NCI-H2081 (cell line): ENCODE measurements at places on chromosomes 1 and 21.

- DNase-seq = peak; percentile 81
These were observed 1.1 kb downstream of the ADGRB2 start for GRCh38 chr1:31762726-31763670.

DNA sequence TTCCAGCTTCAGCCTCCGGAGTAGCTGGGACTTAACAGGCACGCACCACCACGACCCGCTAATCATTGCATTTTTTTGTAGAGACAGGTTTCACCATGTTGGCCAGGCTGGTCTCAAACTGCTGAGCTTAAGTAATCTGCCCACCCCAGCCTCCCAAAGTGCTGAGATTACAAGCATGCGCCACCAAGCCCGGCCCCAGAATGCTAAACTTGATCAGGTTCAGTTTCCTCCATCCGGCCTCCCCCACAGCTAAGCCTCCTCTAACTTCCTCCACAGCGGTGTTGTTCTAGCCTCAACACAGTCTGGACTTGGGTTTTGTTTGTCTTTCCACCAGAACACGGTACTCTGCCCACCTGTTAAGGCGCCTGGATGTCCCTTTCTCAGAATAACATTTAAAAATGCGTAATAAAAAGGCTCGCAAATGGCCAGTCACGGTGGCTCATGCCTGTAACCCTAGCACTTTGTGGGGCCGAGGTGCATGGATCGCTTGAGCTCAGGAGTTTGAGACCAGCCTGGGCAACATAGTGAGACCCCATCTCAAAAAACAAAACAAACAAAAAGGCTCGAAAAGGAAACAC, 2.4 kb downstream of the PARP1 start:
- no peak for DNase-seq

DNA sequence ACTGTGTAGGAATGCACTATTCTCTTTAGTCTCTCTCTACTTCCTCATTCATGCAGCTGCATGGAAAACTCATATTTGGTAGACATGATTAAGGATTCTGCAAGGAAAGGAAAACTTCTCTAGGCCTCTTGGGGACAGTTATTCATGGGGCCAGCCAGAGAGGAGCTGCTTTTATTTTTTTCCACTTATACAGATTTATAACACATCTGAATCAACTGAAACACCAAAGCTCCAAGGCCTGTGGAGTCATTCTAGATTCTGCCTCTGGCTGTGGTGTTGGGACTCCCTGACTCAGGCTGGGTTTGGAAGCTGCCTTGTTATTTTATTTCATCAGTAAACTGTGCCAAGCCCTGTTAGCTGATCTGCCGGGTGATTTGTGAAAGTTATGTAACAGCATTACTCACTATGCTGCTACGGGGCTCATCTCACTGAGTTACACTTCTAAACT, 83.9 kb upstream of the EDEM3 start:
- no peak for DNase-seq

DNA sequence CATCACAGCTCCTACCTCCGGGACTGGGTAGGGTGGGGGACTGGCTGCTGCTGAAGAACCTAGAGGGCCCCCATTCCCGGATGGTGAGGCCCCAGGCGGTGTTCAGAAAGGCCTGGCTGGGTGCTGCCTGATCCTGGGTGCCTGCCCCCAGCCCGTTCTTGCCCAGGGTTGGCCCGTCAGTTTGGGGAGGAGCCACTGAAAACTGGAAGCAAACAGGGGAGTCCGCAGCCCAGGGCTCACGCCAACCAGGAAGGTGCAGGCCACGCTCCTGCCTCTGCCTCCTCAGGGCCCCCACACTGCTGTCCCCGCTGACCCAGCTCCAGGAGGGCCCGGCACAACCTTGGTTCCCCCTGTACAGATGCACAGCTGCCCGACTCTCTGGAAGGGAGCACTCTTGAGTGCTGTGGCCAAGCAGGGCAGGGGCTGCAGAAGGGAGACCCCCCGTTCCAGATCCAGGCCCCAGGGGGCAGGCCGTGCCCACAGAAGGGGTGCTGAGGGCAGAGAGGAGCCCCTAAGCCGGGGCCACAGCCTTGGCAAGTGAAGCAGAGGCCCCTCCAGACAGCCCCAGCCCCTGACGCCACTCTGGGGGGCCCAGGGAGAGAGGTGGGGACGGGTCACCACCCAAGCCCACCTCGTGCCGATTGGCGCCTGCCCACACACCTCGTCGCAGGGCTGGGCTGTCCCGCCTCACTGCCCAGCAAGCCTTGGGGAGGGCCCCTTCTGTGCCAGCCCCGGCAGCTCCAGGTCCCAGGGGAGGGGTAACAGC, 5.5 kb downstream of the C1QTNF12 start:
- no peak for DNase-seq

GRCh38 chr1:162670928-162671663, 38.8 kb downstream of the DDR2 start:
- no peak for DNase-seq

DNA sequence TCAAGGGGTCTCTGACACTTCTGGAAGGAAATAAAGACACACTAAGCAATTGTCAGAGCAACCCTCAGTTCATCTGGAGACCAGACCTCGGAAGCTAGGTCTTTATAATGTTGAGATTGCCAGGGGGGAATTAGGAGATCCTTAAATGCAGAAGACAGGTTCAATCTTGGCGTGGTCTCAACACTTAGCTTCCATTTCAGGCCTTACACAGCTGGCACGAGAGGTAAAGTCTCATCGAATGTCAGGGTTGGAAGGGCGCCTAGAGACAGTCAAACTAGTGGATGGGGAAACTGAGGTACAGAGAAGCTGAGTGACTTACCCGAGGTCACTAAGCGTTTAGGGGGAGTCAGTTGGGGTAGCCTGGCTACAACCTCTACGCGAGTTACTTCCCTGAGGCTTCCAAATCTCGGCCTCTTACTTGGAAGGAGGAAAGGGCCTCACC, 562 bp upstream of the EPB41 start:
- DNase-seq = no peak

GRCh38 chr1:177287994-177288393, 117.2 kb downstream of the BRINP2 start:
- no peak for DNase-seq

DNA sequence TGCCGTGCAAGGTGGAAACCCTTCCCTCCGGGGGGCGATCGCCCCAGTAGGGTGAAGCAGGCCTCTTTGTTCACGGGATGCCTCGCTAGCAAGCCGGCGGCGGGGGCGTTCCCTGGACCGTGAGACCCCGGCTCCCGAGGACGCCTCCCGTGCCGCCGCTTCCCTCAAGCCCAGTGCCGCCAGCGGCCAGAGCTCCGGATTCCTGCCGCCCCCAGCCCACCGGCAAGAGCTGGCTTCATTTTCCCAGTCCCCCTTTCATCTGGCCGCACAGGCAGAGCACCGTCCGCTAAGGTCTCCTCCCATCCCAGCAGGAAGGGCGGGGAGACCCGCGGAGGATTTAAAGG, 16.3 kb downstream of the IER5 start:
- peak; percentile 60 for DNase-seq

- no peak for DNase-seq
These were observed 8.4 kb downstream of the RGS2 start for GRCh38 chr1:192817246-192817645.

GRCh38 chr1:97919585-97920261, 1.1 kb downstream of the DPYD start:
- DNase-seq = no peak

DNA sequence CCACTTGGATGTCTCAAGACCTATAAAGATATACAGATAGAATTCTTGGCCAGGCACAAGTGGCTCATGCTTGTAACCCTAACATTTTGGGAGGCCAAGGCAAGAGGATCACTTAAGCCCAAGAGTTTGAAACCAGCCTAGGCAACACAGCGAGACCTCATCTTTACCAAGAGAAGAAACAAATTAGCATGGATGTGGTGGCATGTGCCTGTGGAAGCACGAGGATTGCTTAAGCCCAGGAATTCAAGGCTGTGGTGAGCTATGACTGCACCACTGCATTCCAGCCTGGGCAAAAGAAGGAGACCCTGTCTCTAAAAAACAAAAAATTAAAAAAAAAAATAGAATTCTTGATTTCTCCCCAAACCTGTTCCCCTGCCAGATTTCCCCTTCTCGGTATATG, 8.3 kb downstream of the ASAP3 start:
- no peak for DNase-seq

- DNase-seq = no peak
These were observed 10.0 kb upstream of the KCNAB2 start for GRCh38 chr1:6035719-6036118.

- DNase-seq = no peak
These were observed 237.1 kb downstream of the VAV3 start for GRCh38 chr1:107727866-107728265.
